ENCODE measurements at places on chromosomes 13 and 19.

DNA sequence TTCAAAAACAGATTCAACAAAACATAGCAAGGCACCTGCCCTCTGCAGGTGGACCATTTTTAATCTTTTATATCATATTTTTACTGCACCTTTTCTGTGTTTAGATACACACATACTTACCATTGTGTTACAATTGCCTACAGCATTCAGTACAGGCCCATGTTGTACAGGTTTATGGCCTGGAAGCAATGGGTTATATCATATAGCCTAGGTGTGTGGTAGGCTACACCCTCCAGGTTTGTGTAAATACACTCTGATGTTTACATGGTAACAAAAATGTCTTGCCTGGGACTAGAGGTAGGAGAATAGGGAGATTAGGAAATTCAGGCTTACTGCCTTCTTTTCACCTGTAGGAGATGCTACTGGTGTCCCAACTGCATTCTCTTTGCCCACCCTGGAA is 8.2 kb upstream of the UBAC2 start:
- no peak for DNase-seq

DNA sequence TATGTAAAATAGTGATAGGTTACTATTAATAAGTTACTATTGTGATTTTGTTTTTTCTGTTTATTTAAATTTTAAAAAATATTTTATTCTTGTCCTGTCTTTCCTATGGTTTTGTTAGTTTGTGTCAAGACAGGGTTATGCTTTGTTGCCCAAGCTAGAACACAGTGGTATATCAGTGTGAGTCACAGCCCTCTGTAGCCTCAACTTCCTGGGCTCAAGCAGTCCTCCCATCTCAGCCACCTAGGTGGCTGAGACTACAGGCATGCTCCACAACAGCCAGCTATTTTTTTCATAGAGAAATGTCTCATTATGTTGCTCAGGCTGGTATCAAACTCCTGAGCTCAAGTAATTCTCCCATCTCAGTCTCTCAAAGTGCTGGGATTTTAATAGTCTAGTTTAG is 99.5 kb downstream of the ZNF675 start:
- no peak for DNase-seq

- DNase-seq: no peak
Measured at GRCh38 chr19:53875602-53876325, 6.2 kb upstream of the PRKCG start.

GRCh38 chr13:41494202-41494601 is 36.9 kb downstream of the RGCC start:
- no peak for DNase-seq

DNA sequence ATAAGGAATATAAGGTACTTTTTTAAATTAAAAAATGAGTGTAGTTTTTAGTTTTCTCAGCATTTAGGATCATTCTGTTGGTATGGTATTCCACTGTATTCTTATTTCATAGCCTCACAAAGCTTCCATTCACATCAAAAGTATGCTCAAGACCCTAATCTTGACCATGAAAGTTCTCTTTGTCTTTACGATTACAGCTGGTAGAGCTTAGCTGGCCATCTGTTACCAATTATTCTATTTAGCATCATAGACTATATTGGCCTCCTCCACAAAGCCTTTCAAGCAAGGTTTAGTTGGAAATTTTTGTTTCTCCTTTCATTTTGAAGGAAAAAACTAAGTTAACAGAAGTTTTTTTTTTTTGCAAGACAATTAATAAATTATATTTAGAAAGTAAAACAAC is 245.1 kb downstream of the KCTD12 start:
- DNase-seq: no peak

DNA sequence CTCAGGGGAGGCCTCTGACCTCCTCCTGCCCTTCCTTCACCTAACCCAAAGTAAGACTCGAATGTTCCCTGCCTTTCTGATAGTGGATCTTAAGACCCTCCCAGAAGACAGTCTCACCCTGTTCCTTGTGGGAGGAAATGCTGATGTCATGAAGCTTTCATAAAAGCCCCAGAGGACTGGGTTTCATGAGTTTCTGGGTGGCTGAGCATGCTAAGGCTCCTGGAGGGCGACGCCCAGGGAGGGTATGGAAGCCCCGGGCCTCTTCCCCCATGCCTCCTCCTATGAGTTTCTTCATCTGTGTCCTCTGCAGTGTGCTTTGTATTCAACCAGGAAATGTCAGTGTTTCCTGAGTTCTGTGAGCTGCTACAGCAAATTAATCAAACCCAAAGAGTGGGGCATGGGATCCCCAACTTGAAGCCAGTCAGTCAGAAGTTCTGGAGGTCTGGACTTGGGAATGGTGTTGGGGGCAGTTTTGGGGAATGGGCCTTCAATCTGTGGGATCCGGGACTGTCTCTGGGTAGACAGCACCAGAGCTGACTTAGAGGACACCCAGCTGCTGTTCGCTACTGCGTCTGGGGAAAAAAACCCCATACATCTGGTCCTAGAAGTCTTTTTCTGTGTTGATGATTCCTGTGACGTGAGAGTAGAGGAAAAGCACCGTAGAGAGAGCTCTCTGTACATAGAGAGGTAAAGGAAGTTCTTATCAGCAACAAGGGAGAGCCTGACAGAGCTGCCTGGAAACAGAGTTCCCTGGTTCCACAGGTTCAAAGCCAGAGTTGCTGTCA is 2.0 kb upstream of the LILRB2 start:
- peak; percentile 36 for DNase-seq

DNA sequence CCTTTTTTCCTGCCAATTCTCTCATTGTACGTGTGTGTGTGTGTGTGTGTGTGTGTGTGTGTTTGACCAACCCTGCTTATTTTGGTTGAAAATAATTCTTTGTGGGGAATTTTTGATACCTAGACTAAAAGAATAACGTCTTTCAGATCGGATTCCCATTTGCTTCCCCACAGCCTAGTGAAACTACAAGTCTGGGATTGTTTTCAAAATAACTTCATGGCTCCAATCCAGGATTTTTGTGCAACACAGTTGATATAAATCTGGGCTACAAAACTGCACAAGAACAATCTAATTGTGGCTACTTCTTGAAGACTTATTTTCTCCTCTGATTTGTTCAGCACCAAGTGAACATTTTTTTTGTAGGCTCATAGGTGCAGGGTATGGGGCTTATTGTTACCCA is 332.8 kb upstream of the MIR17HG start:
- no peak for DNase-seq

- DNase-seq: peak; percentile 51
Measured at GRCh38 chr13:112583592-112584277, 4.2 kb downstream of the TUBGCP3 start.

DNA sequence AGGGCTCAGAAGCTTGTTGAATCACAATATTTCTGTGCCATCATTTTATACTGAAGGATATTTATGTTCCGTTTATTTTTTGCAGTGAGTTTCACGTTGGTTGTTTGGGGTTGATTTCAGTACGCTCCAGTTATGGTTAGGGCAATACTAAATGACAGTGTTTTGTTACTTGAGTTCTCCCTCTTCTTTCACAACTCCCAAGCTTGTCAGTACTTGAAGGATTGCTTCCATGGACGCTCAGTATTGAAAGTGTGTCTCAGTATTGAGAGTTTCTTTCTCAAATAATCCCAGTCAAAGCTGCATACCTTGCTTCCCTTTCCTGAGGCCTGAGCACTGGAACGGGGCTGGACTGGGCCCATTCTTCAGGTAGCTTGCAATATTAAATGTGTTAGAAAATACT is 38.9 kb downstream of the LACC1 start:
- no peak for DNase-seq

DNA sequence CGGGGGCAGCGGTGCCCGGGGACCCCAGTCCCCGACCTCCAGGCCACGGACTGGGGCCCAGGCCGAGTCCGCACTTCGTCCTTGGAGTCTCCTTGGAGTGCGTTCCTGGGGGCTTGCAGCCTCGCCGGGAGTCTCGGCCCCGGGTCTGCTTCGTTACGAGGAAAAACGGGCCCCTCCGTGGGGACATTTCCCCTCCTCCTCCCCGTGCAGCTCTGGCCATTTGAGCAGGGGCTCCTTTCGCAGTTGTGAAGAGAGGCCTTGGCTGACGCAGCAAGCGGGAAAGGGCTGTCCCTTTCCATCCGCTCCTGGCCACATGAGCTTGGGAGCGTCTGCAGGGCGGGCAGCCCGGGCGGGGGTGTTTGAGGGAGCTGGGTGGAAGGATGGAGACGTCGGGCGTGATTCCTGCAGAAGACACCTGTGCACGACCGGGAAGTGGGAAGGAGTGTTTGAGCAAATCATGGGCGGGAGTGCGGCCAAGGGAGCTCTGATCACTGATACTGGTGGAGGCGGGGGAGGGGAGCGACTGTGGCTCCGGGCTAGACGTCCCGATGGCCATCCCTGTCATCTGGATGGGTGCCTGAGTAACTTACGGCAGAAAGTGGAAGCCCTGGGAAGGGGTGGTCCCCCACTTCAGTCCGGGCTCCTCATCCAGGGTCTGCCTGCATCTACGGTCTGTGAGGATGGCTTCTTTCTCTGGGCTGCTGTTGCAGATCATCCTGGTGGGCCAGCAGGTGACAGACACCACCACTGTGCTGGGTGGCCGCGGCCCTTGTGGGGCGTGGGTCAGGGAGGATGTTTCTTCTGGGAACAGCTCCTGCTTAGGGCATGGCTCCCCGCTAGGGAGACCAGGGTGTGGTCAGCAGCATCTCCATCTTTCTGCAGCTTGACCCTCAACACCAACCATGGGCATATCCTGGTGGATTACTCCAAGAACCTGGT is 736 bp downstream of the GPI start:
- DNase-seq: no peak

GRCh38 chr19:37334179-37335071 is 36.5 kb upstream of the ZNF527 start:
- DNase-seq: peak; percentile 87
